ENCODE measurements at places on chromosomes 3 and 15.

GRCh38 chr3:131553495-131554247 is 50.9 kb upstream of the MRPL3 start:
- DNase-seq = no peak

- no peak for DNase-seq
Measured at GRCh38 chr3:98766924-98767323, 3.8 kb downstream of the ST3GAL6 start.

DNA sequence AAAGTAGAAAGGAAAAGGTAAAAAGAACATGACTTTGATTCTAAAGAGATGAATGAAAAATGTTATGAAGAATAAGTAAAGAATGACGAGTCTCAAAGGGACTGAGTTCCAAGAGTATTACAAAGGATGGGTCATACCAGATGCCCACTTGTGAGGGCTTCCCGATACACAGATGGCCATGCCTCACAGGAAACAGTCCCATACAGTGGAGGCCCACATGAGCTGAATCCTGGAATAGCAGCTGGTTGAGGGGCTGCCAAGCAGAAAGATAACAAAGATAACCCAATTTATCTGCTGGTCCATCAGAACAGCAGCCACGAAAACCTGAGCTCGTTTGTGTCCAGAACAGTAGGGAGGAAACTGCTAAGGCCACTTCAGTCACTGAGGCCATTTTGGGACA is 3.7 kb downstream of the SSR3 start:
- DNase-seq = no peak

- no peak for DNase-seq
Measured at GRCh38 chr3:66053550-66054094, 14.9 kb upstream of the MAGI1 start.

DNA sequence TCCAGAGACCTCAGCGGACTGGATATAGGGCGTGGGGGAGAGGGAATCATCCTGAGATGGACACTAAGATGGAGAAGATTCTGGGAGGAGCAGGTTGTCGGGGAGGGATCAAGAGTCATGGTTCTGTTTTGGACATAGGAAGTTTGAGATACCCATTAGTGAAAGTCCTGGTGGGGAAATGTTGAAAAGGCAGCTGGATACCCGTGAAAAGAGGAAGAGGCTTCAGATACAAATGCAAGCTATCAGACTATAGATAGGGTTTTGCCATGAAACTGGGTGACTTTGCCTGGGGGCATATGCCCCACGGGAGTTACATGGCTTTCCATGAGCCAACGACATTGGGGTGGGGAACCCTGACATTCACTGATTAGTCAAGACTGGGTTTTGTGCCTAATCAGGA is 1.1 kb upstream of the GPR62 start:
- DNase-seq = no peak

DNA sequence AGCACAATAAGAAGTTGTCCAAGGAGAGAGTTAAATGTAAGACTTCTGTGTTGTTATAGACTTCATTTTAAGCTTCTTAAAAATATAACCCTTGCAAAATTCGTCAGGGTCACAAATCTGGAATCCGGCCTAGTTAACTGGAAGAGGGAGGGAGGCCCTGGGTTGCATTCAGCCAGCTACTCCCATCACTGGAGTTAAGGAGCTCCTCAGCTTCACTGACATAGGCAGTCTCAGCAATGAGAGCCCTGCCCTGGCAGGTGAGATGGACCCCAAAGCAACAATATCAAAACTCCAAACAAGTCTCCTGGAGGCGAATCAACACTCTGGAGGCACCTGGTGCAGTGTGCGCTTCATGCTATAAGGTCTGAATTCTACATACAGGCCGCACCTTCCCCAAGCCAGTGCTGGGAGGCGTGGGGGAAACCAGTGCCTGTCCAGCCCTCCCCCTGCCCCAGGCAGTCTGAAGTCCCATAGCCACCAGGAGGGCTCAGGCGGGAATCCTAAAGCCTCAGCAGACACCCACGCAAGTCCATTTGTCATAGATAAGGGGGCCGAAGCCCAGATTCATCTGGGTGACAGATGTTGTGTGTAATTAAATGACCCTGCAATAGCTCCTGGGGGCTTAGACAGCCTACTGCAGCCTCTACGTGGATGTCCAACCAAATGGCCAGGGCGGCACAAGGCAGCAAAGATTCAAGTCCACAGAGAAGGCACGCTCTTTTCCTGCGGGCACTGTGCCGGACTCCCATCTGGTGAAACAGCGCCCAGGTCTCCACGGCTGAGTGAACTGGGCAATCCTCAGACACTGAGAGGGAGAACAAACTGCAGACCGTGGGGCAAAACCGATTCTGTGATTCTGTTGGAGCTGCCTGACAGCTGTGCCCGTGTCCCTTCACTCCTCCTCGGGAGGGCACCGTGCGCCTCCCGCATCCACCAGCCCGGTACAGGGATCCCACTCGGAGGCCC is 64.9 kb downstream of the ATP10A start:
- DNase-seq = no peak

DNA sequence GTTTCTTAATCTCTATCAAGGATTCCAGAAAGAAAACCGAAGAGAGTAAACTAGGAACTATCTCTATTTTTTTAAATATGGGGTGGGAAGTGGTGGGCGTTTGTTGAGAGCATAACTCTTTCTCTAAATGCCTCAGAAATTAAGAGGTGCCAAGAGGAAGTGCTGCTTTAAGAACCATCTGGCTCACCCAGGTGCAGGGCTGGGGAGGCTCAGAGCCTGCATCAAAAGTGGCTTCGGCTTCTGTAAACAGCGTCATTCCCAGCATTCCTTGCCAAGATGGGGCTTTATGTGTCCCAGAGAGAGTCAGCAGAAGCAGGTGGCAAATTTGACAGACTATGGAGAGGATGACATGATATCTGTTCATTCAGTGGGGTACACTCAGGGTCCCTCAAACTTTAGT is 123.3 kb upstream of the BFSP2 start:
- DNase-seq = peak; percentile 63

GRCh38 chr3:185940951-185941350 is 3.1 kb upstream of the TRA2B start:
- no peak for DNase-seq

DNA sequence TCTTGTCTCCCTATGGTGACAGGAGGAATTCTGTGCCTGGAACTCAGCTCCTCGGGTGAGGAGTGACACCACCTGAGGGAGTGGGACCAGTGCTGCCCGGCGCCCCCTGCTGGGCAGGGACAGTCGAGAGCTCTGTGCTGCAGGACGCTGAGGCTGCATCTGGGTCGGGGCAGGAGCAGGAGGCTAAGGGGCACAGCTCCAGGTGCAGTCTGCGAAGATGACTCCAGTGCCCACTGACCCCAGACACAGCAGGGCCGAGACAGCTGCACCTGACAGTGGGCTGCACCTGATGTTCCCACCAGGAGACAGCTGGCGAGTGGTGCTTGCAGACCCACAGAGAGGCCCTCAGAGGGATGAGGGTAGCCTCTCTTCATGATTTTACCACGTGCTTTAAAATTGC is 152.9 kb downstream of the ATP10A start:
- no peak for DNase-seq

GRCh38 chr3:133525435-133525834 is 48.1 kb upstream of the CDV3 start:
- DNase-seq = no peak

DNA sequence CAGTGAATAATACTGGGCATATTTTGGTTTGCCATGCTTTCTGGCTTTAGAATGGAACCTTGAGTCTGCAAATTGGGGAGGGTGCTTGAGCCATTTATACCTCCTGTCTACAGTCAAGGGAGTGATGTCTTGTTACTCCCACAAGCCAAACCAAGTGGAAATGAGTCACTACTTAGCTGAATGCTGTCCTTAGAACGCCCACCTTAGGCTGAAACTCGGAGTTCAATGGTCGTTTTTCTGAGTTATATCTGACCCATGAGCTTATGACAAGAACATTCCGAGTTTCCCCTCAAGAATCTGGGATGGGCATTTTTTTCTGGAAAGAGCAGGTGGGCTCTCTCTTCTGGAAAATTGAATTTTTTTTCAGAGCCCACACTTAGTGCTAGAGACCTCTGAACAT is 17.4 kb upstream of the CLDN18 start:
- no peak for DNase-seq

DNA sequence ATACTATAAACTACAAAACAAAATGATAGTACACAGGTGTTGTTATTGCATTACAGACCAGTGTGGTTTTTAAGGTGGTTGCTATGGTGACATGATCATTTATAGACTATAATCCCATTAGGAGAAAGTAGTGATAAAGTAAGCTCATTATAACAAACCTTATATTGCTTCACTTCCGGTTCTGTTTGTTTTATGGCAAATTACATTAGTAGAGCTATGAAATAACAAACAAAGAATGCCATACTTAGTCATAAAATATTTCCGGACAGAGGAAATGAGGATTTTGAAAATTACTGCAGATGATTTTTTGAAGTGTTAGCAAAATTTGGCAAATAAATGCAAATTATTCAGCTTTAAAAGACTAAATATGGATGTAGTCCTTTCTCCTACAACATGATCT is 640.4 kb upstream of the ARPP21 start:
- no peak for DNase-seq

- DNase-seq = no peak
Measured at GRCh38 chr15:92930054-92930621, 30.0 kb downstream of the CHD2 start.

DNA sequence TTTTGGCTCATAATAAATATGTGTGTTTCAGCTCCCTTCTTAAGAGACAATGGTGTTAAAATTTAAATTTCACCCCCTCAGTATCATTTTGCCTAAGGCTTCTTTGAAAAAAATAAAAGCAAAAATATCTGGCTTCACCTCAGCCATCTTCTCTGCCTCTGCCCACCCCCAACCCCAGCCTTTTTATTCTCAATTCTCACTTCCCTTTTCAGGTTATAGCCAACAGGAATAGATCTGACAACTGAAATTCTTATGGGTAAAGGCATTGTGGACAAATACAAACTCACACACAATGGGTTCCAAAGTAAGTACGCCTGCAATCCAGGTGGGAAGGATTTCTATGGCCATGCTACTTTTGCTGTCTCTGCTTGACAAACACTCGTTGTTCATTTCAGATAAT is 399.0 kb upstream of the ARRDC4 start:
- DNase-seq = no peak

DNA sequence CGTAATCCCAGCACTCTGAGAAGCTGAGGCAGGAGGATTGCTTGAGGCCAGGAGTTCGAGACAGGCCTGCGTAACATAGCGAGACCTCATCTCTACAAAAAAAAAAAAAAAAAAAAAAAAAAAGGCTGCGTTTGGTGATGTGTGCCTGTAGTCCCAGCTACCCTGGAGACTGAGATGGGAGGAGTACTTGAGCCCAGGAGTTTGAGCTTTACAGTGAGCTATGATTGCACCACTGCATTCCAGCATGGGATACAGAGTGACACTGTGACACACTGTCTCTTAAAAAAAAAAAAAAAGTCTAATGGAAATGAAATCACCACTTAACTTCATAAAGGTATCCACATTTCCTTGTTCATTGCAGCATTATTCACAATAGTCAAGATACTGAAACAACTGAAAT is 65.5 kb downstream of the THBS1 start:
- DNase-seq = no peak

GRCh38 chr3:130459944-130460343 is 57.0 kb upstream of the COL6A6 start:
- no peak for DNase-seq

GRCh38 chr3:14200841-14201240 is 22.2 kb downstream of the LSM3 start:
- DNase-seq = no peak

DNA sequence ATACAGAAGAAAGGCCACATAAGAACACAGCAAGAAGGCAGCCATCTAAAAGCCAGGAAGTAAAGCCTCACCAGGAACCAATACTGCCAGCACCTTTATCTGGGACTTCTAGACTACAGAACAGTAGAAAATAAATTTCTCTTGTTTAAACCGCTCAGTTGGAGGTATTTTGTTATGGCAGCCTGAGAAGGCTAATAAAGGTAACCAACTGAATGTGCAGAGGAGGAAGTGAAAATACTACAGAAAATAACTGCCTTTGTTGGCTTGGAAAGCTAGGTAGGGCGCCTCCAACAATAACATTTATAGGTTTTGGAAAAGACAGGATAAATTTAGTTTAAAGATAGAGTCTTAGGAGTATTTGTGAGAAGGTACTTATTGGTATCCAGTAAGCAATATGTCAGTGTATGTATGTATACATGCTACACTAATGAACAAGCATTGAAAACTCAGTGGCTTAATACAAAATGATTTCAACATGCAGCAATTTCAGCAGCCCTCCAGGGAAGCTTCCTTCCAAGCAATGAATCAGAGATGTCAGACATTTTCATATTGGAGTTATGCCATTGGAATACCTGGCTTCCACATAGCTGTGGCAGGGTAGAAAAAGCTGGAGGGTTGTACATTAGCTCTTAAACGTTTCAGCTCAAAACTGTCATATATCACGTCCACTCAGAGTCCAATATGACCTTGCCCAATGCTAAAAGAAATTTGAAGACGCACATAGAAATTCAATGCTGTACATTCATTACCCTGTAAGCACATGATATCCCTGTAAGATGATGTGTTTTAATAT is 48.9 kb downstream of the ZBBX start:
- DNase-seq = no peak

GRCh38 chr3:101646726-101647125 is 30.2 kb downstream of the ZBTB11 start:
- DNase-seq = no peak

- DNase-seq = no peak
Measured at GRCh38 chr3:137764563-137765309, 621 bp downstream of the SOX14 start.

- DNase-seq = no peak
Measured at GRCh38 chr15:77503240-77503639, 82.6 kb downstream of the HMG20A start.

DNA sequence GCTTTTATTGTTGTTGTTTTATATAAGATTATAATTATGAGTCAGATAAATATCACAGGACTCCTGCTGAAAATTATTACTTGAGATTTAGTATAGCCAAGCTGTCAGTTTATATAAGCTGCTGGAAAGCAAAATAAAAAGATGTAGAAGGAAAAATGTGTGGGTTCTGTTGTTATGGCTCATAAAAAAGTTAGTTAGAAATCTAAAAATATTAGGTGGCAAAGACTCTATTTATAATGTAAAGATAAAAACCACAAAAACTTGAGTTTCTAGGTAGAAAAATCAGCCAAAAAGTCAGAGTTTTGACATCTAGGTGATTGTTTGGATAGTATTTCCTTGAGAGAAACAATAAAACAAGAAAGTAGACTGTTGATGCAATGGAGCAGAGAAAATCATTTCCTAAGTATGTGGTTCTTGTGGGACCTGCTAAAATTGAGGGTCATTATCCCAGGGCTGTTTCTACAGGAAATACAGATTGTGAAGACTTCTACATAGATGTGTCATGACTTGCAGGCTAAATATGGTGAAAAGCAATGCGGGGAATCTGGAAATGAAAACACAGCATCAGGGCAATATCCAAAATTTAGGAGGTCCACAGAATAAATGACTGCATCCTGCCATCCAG is 1109.6 kb upstream of the CADM2 start:
- DNase-seq = no peak

GRCh38 chr3:177451301-177451750 is 254.0 kb upstream of the TBL1XR1 start:
- no peak for DNase-seq

DNA sequence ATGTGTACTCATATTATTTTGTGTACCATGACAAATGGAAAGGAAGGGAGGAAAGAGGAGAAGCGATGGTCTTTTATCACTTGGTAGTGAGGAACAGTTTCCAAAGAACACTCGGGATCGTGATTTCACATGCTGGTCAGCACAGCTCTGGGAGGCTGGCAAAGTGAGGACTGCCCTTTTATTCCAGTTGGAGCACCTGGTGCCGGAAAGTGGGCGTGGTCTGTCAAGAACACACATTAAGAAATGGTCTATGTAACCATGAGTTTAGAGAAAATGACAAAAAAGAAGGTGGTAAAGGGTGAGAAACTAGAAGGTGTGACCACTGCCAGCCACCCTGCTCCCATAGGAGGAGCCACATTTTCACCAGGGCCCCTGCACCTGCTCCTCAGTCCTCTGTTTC is 7.0 kb upstream of the TSEN2 start:
- no peak for DNase-seq
